ENCODE measurements at places on chromosomes 4 and X.

GRCh38 chrX:18676050-18676449 lies 4.1 kb upstream of the RS1 start:
- no peak for DNase-seq

- no peak for DNase-seq
Observed at GRCh38 chrX:12330841-12331240, 192.6 kb downstream of the FRMPD4 start.

DNA sequence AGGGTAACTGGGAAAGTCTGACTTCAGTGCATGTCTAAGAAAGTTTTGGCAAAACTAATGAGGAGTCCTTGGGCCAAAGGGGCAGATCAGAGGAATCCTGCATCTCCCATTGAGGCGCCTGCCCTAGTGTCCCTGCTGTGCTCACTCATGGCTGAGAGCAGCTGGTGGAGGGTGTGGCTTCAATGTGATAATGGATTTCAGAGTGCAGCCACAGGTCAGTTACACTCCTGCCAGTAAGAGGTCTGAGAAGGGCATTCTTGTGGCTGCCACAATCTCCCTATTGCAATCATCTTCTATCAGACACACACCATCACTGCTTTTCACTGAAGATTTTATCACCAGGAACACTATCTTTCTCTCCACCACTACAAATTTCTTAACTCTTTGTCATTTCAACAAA lies 457.1 kb downstream of the MID1IP1 start:
- peak; percentile 4 for DNase-seq

- no peak for DNase-seq
Observed at GRCh38 chr4:10666616-10667015, 18.0 kb downstream of the CLNK start.

DNA sequence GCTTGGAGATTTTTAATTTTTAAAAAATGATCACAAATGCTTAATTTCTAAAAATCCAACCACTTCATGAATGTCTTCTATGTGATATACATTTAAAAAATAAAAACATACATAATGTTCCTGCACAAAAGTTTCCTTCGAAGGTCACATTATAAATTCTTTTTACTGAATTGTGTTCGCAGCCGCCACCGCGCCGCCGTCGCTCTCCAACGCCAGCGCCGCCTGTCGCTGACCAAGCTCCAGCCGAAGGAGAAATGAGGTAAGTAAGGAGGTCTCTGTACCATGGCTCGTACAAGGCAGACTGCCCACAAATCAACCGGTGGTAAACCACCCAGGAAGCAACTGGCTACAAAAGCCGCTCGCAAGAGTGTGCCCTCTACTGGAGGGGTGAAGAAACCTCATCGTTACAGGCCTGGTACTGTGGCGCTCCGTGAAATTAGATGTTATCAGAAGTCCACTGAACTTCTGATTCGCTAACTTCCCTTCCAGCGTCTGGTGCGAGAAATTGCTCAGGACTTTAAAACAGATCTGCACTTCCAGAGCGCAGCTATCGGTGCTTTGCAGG lies 48.8 kb upstream of the NEUROG2 start:
- DNase-seq, result no peak

DNA sequence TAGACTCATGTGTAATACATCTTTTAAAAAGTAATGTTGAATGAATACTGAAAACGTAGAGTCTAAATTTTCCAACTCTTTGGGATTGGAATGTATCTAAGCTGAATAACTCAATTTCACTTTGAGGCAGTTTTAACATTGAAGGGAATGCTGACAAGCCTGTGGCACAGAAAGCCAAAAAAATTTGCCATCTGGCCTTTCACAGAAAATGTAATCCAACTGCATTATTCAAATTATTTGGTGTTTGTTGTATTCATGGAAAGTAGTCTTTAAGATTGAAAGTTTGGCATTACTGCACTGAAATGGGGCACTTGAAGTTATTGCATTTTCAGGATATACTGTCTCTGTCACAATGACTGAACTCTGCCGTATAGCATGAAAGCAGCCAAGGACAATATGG lies 186.9 kb downstream of the FRMPD4 start:
- no peak for DNase-seq

GRCh38 chr4:15665753-15666365 lies 10.7 kb upstream of the FBXL5 start:
- no peak for DNase-seq

- no peak for DNase-seq
Observed at GRCh38 chrX:125826080-125826479, 340.0 kb downstream of the DCAF12L2 start.

- peak; percentile 11 for DNase-seq
Observed at GRCh38 chrX:21993265-21993664, 38.9 kb upstream of the PHEX start.

- DNase-seq, result no peak
Observed at GRCh38 chr4:139018971-139019758, 3.6 kb downstream of the NOCT start.

DNA sequence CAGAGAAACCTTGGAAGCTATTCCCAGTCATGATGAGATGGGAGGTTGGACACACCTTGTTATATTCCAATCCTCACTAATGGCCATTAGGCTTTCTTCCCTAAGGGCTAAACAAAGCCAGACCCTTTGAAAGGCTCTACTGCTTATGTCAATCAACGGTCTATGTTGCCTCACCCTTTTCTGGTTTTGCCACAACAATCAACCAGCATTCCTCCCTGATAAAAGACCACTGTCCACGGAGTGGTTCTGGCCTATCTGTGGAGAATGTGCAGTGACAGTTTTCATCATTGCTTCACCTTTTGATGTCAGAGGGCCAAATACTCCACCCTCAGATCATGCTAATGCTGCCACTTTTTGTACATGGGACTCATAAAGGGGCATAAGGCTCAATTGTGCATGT lies 913.4 kb downstream of the RPA4 start:
- no peak for DNase-seq

- no peak for DNase-seq
Observed at GRCh38 chrX:2351999-2352995, 148.5 kb downstream of the DHRSX start.

GRCh38 chr4:36209941-36210649 lies 34.2 kb downstream of the ARAP2 start:
- no peak for DNase-seq

DNA sequence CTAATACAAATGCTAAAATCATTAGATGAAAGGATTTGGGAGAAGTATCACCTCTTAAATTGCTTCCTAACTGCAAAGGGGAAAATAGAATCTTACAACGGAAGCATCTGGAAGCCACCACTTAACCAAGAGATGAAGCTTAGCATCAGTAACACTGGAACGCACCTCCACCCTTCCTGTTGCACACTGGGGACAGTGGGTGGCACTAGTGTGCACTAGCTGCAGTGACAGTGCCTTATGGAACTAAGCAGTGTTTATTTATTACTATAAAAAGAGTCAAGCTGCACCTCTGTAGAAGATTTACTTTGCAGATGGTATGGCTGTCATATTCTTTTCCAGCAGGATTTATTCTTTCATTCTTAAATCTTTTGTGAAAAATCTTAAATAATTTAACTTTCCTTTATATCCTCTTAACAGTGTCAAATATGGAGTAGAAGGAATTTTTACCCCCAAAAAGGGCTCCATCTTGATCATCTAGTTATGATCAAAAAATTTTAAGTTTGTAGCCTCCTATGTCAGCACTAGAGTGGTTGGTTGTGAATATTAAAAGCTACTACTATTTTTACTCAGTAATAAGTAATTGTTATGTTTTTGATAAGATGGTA lies 76.7 kb downstream of the SCD5 start:
- DNase-seq, result peak; percentile 35

GRCh38 chr4:33060674-33061542 lies 2340.7 kb downstream of the PCDH7 start:
- no peak for DNase-seq

DNA sequence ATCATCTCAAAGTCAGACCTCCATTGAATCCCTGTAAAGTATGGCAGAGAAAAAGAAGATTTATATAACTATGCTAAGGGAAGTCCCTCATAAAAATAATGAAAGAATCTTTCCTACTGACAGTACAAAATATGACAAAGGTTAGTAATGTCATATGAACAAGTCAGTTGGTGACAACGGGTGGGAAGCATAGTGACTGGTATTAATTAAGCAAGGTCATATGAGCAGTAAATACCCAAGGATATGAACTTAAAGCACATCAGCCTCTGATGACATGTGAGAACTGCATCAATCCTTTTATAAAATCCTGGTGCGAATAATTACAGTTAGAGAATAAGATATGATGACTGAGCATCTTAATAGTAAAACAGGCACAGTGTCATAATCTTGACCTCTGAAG lies 364.8 kb upstream of the GALNTL6 start:
- DNase-seq, result no peak

DNA sequence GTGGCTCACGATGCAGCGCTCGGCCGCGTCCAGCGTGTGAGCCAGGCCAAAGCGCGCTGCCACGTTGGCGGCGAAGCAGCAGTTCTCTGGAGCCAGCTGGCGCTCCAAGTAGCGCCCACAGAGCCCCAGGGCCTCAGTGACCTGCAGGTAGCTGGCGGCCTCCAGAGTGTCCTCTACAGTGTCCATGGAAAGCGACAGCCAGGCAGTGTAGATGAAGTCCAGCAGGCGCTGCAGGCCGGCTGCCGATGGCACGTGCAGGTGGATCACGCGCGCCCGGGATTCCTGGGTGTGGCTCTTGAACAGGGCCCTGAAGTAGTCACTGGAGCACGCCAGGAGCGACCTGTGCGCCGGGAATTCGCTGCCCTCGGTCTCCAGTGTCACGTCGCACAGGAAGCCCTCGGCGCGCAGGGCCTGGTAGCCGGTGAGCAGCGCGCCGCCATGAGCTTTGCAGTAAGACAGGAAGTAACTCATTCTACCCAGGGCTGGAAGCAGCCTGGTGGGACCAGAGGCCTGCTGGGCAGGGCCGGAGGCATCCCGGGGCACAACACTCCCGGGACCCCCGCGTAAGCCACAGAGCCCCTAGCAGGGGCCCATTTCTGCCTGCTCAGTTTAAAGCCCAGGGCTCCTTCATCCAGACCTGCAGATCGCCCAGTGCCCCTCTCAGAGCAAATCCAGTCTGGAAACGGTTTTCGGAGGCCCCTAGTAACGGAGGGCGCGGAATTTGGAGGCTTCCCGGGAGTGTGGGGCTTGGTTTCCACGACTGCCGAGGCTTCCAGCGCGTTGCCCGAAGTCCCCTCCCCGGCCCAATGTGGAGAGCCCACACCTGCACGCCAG lies 595 bp downstream of the KLHL34 start:
- DNase-seq, result no peak

DNA sequence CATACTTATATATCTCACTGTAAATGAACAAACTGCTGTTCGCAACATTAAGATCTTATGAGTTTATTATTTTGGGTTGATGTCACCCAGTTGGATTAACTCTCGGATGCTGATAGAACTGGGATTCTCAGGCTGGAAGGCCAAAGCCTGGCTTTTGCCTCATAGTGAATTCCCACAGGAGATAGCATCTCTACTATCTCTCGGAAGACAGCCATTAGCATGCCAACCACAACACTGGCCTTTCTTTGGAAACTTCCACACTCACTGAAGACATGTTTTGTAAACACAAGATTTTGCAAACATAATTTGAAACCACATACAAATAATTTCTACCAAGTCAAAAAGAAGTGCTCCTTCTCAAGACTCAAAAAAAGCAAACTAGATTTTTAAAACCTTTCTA lies 4.5 kb upstream of the ATP6AP2 start:
- no peak for DNase-seq

- DNase-seq, result no peak
Observed at GRCh38 chr4:159504684-159505083, 401.8 kb downstream of the RAPGEF2 start.

DNA sequence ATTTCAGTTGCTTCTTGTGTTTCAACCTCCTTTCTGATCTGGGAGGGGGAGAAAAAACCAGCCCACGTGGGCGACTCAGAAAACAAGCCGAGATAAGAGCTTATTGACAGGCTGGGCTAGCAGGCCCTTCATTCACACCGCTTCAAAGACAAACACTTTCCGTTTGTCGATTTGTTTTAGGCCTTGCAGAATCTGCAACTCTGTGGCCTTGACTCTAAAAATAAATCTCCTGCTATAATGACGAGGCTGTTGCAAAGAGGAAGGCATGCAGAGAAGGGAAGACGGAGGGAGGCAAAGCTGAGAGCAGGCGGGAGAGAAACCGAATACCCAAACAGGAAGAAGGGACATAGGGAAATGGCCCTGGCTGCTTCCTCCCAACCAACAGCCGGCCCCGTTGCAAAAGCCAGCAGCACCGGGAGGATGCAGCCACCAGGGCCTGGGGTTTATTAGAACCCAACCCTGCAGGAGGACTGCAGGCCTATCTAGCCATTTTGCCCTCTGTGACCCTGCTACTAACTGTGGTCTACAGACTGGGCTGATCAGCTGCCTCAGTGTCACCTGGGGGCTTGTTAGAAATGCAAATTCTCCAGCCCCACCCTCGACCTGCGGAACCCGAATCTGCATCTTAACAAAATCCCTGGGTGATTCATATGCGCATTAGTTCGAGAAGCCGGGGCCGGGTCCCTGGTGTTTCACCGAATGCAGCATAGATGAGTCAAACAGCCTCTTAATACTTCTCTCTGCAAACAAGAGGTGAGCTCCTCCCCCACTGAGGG lies 325.5 kb downstream of the BCOR start:
- DNase-seq, result peak; percentile 43

DNA sequence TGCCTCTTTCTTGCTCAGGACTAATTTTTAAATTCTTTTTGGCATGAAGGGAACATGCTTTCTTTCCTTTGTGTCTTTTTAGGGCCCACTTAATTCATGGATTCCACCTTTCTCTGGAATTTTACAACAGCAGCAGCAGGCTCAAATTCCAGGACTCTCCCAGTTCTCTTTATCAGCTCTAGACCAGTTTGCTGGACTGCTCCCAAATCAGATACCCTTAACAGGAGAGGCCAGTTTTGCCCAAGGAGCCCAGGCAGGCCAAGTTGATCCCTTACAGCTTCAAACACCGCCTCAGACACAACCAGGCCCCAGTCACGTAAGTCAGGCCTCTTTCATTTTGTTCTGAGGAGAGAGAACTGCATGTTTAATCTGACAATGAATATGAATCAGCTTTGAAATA lies 2.3 kb downstream of the ODAM start:
- DNase-seq, result no peak

DNA sequence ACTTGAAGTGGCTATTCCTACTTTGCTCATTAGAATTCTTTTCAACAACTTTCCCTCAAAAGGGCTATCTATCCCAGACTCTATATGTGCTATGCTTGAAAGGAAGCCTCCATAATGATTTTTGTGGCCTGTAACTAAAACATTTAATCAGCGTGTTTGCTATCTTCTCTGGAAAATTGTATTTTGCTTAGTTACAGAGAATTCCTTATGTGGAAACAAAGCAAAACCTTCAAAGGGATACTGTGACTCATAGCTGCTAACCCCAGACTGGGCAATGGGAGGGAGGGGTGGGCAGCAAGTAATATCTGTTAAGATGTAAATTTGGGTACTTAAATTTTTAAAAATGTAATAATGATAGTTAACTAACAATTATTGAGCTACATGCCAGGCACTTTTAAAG lies 3.7 kb downstream of the SLC25A14 start:
- DNase-seq, result no peak

GRCh38 chrX:6959006-6959405 lies 188.5 kb upstream of the STS start:
- DNase-seq, result no peak

- DNase-seq, result peak; percentile 45
Observed at GRCh38 chr4:38785901-38786402, 3.2 kb upstream of the TLR10 start.

GRCh38 chrX:11412715-11413623 lies 119.8 kb downstream of the AMELX start:
- DNase-seq, result no peak

- DNase-seq, result no peak
Observed at GRCh38 chr4:13492747-13493146, 8.6 kb upstream of the RAB28 start.

GRCh38 chrX:43581888-43582539 lies 74.1 kb upstream of the MAOA start:
- DNase-seq, result no peak
